ENCODE measurements at places on chromosomes 3 and 15. TPM values are rescaled to one million over a fixed set of nuclear protein-coding genes. Genes with fewer than 3 reads are reported as not detected.

The CFAP100 gene
- total RNA-seq, result not detected

The FBXL2 gene
- 14.0 TPM for total RNA-seq

The SNURF gene
- 19.6 TPM for total RNA-seq

The CCDC13 gene
- 1.2 TPM for total RNA-seq

The TP63 gene
- total RNA-seq, result 2.5 TPM

The FBXO40 gene
- total RNA-seq, result 0.83 TPM

The ARL14 gene
- not detected for total RNA-seq

The C2CD4B gene
- total RNA-seq, result not detected

The ZNF660 gene
- 1.8 TPM for total RNA-seq

The SNTN gene
- total RNA-seq, result not detected

The BTD gene
- total RNA-seq, result 26.7 TPM

The NDUFB5 gene
- total RNA-seq, result 186 TPM

The PPP1R14D gene
- total RNA-seq, result not detected

The C3orf70 gene
- total RNA-seq, result 0.05 TPM

The MITF gene
- total RNA-seq, result 12.5 TPM

The FEZF2 gene
- total RNA-seq, result not detected
